ENCODE measurements at places on chromosomes 6 and 20. TPM values are rescaled to one million over a fixed set of nuclear protein-coding genes. Genes with fewer than 3 reads are reported as not detected.

GRCh38 chr6:144555066-144555465 is 269.9 kb downstream of the UTRN start:
- H3K36me3 ChIP-seq = peaks cover 12% of the 10 kb centered on the region
- no peak overlapping the region for H3K27ac ChIP-seq
- DNase-seq = no peak
- H3K4me1 ChIP-seq = no peaks in the 10 kb centered on the region
- H3K4me3 ChIP-seq = no peak overlapping the region

DNA sequence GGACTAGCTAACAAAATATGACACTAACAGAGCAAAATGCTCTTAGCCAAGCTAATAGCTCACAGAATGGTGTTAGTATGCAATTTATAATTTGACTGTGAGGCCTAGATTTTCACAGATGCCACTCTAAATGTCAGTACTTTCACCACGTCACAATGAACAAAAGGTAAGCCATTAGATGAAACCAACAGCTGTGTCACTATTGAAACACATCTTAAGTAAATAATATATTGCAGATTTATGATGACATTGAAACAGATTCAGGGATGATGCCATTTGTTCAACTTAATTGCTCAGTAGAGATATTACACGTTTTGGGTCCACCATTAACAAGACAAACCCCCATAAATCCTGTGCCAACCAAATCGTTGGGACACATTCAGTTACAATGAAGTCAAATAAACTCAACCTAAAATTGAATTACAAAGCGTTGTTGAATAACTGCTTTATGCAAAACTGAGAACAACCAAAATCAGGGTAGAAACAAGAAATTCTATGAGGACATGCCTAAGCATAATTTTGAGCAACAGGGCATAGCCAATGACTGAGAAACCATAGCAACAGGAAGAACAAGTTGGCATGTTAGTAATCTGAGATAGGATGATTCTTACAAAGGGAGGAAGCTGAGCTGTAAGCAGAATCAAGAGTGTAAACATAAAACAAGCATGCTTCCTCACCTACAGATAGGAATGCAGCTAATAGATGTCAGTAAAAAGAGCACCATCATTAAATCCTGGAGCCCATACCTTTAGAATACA is 85.6 kb upstream of the KHDRBS2 start:
- DNase-seq = no peak
- H3K4me1 ChIP-seq = no peaks in the 10 kb centered on the region
- H3K27ac ChIP-seq = no peak overlapping the region
- H3K36me3 ChIP-seq = no peaks in the 10 kb centered on the region
- H3K27me3 ChIP-seq = no peaks in the 10 kb centered on the region

- H3K27ac ChIP-seq = no peak overlapping the region
- no peak overlapping the region for H3K4me3 ChIP-seq
- peaks cover 4% of the 10 kb centered on the region for H3K36me3 ChIP-seq
- no peaks in the 10 kb centered on the region for H3K27me3 ChIP-seq
Measured at GRCh38 chr6:138896104-138896756, 91.8 kb downstream of the REPS1 start.

GRCh38 chr20:44650771-44651433 is 597 bp downstream of the ADA start:
- H3K27ac ChIP-seq = no peak overlapping the region
- H3K36me3 ChIP-seq = no peaks in the 10 kb centered on the region
- no peaks in the 10 kb centered on the region for H3K27me3 ChIP-seq
- peak overlapping the region; percentile 81 for H3K4me3 ChIP-seq

DNA sequence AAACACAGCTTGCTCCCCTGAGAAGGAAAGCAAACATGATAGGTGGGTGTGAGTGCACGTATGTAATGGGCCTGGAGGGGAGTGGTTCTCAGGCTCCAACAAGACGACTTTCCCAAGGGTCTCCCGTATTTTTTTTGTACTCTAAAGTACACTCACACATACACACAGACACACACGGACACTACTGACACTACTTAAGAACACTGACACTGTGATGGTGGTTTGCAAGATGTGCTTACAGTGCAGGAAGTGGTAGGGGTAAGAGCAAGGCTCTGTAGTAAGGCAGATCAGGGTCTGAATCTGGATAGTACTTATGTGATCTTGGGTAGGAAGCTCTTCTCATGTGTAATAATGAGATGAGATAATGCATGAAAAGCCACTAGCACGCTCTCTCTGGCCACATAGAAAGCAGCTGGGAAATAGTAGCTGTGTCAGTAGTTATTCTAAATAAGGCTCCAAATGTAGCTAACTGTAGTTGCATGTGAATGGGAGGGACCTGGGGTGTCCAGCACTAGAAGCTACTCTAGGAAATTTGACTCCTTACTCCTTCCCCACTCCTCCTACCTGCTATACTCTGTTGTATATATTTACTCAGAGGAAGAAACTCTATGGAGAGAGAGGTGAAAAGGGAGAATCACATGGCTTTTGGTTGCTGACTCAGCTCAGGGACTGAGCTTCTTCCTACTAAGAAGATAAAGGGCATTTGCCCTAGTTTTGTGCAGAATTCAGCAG is 8.4 kb upstream of the ZBTB24 start:
- H3K27ac ChIP-seq = no peak overlapping the region
- DNase-seq = no peak
- no peaks in the 10 kb centered on the region for H3K4me1 ChIP-seq
- no peaks in the 10 kb centered on the region for H3K36me3 ChIP-seq
- H3K4me3 ChIP-seq = no peak overlapping the region
- H3K27me3 ChIP-seq = no peaks in the 10 kb centered on the region

- no peaks in the 10 kb centered on the region for H3K36me3 ChIP-seq
- no peak overlapping the region for H3K27ac ChIP-seq
- H3K4me3 ChIP-seq = no peak overlapping the region
- peak; percentile 50 for DNase-seq
- no peaks in the 10 kb centered on the region for H3K27me3 ChIP-seq
- peaks cover 3% of the 10 kb centered on the region for H3K4me1 ChIP-seq
Measured at GRCh38 chr6:2127484-2127911, 117.9 kb downstream of the GMDS start.

DNA sequence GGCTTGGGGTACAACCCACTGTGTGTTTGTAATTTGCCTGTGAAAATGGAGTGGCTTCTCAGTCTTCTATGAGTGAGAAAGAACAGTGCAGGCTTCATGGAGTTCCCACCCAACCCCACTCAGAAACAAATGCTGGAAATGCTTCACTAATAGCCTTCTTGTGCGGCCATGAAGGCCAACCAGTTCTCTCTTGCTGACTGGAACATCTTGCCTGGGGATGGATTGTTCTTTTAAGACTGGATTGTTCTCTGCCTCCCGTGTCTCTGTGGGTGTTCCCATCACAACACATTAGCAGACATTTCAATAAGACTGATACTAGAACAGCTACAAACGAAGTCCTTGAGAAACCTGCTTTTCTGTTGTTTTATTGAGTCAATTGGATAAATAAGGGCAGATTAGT is 110.6 kb downstream of the PPP1R14C start:
- no peak overlapping the region for H3K4me3 ChIP-seq
- no peaks in the 10 kb centered on the region for H3K4me1 ChIP-seq
- DNase-seq = no peak
- H3K27me3 ChIP-seq = no peaks in the 10 kb centered on the region

DNA sequence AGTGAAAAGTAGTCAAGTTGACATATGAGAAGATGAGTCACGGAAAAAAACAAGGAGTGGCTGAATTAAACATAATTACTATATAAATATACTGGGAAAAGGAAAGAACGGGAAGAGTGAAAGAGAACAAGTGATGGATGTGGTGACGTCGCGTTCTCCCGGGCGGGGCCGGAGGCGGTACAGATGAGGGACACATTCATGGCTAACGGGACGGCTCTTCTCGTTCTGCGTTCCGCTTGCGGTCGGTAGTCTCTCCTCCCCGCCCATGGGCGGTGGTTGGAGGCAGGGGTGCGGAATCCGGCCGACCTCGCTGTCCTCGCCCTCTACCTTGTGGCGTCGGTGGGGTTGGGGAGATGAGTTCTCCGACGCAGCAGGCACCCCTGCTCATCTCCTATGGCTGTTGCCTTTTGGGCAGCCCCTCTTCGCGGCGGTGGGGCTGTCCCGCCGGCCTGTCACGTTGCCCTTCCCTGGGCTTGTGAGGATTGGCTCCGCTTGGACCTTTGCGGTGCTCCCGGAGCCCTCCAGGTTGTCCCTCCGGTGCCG is 22.5 kb downstream of the HLA-G start:
- no peak for DNase-seq
- H3K27me3 ChIP-seq = no peaks in the 10 kb centered on the region
- H3K4me3 ChIP-seq = no peak overlapping the region
- H3K36me3 ChIP-seq = no peaks in the 10 kb centered on the region
- no peaks in the 10 kb centered on the region for H3K4me1 ChIP-seq

DNA sequence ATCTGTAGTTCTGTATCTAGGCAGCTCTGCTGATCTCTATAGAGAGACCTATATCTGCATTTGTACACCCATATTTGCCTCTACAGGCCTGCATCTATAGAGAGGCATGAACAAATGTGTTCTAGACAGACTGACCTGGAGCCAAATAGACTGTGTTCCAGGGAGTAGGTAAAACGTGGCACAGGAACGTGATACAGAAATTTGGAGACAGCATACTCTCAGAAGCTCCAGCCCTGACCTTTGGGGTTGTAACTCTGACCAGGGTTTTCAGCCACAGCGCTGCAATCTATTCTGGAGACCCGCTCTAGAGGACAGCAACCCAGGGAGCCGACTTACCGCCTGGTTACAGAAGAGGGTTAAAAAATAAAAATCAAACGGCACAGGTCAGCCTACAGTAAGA is 983 bp downstream of the RBBP9 start:
- H3K27me3 ChIP-seq = no peaks in the 10 kb centered on the region
- DNase-seq = no peak
- H3K36me3 ChIP-seq = peaks cover 5% of the 10 kb centered on the region
- H3K4me1 ChIP-seq = no peaks in the 10 kb centered on the region
- no peak overlapping the region for H3K27ac ChIP-seq

DNA sequence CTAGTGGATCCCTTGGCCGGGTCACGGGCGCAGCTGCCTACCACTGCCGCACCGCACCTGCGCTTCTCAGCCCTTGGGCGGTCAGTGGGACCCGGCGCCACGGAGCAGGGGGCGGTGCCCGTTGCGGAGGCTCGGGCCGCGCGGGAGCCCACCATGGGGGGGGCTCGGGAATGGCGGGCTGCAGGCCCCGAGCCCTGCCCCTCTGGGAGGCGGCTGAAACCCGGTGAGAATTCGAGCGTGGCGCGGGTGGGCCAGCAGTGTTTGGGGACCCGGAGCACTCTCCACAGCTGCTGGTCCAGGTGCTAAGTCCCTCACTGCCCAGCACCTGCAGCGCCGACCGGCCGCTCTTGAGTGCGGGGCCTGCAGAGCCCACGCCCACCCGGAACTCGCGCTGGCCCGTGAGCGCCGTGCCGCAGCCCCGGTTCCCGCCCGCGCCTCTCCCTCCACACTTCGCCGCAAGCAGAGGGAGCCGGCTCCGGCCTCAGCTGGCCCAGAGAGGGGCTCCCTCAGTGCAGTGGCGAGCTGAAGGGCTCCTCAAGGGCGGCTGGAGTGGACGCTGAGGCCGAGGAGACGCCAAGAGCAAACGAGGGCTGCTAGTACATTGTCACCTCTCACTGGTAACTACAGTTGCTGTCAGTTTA is 120.5 kb upstream of the TMEM170B start:
- no peak overlapping the region for H3K4me3 ChIP-seq
- no peaks in the 10 kb centered on the region for H3K27me3 ChIP-seq
- no peak overlapping the region for H3K27ac ChIP-seq
- H3K4me1 ChIP-seq = peaks cover 4% of the 10 kb centered on the region
- H3K36me3 ChIP-seq = no peaks in the 10 kb centered on the region

- no peak for DNase-seq
- no peak overlapping the region for H3K27ac ChIP-seq
- H3K36me3 ChIP-seq = no peaks in the 10 kb centered on the region
Measured at GRCh38 chr6:43765776-43766499, 4.1 kb upstream of the VEGFA start.

- H3K4me3 ChIP-seq = no peak overlapping the region
- H3K27ac ChIP-seq = no peak overlapping the region
- H3K4me1 ChIP-seq = no peaks in the 10 kb centered on the region
- H3K36me3 ChIP-seq = no peaks in the 10 kb centered on the region
- no peak for DNase-seq
Measured at GRCh38 chr6:101777646-101778045, 384.1 kb downstream of the GRIK2 start.

- no peak for DNase-seq
- H3K36me3 ChIP-seq = no peaks in the 10 kb centered on the region
- no peak overlapping the region for H3K27ac ChIP-seq
- H3K4me3 ChIP-seq = no peak overlapping the region
- H3K4me1 ChIP-seq = no peaks in the 10 kb centered on the region
Measured at GRCh38 chr6:163332575-163332974, 81.9 kb upstream of the QKI start.

DNA sequence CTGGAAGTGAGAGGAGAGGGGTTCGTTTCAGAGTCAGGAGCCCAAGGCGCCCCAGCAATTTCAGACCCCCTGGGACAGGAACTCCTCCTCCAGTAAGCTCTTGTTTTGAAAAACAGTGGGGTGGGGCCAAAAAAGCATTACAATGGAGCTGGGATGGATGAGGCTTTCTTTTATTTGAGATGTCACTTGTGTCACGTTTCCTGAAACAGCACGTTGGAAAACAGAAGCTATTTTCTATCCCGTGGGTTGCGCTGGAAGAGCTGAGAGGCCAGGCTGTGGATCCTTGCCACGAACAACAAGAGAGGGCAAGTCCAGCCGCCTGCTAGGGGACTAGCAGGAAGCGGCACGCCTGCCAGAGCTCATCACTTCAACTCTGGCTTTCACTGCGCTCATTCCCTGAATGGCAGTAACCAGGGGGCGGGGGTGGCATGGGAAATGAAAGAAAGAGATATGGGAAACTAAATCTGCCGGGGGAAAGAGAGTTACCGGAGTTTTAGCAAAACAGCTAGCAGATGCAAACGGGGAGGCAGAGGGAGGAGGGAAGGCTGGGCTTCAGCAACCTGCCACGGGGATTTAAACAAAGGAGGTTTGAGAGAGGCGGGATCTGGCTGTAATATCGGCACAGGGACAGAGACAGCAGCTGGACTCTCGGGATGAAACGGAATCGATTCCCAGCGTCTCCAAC is 34.6 kb downstream of the GCNT2 start:
- H3K27me3 ChIP-seq = no peaks in the 10 kb centered on the region
- peak; percentile 81 for DNase-seq
- peaks cover 2% of the 10 kb centered on the region for H3K36me3 ChIP-seq

Gene CTAGE9
- total RNA-seq = not detected

Gene LRRC73
- 0.39 TPM for total RNA-seq

Gene RCAN2
- total RNA-seq = 87.3 TPM

Gene GTSF1L
- total RNA-seq = not detected

Gene HLA-DPA1
- 203 TPM for total RNA-seq
